ENCODE measurements at places on chromosomes 2 and 18.

DNA sequence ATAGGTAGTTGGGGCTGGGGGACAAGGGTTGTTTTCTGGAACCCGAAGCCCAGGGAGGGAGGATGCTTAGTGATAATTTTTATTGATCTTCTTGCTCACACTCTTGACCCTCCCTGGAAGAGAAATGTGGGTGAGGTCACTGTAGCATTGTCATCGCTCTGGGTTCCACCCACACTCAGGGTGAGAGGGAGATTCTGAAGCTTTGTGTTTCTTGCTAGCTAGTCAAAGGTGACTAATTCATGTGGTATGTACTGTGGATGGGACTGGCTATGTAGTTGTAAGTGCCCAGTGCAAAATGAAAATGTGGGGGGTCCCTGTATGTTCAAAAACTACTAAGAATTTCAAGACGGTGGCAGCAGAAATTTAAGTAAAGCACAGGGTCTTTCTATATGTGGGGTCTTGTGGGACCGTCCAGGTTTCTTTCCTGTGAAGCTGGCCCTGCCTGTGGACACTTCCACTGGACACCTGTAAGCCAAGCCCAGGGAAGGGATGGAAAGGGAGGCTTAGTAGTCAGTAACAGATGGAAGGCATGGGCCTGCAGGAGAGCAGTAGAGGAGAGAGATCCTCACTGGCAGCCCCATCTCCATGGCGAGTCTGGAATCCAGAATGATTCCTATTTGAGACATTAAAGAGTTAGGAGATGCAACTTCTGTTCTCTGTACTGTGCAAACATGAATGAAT is 35.0 kb downstream of the TSN start:
- DNase-seq = no peak

DNA sequence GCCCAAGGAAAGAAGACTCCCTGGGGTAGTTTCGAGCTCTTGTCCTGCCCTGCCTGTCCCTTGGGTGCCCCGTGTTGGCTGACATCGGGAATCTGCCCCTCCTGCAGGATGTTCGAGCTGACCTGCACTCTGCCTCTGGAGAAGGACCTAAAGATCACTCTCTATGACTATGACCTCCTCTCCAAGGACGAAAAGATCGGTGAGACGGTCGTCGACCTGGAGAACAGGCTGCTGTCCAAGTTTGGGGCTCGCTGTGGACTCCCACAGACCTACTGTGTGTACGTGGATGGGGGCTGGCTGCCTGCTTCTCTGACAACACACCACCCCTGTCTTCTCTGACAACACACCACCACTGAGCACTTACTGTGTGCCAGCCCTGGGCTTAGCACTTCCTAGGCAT is 210.8 kb downstream of the DYSF start:
- no peak for DNase-seq

DNA sequence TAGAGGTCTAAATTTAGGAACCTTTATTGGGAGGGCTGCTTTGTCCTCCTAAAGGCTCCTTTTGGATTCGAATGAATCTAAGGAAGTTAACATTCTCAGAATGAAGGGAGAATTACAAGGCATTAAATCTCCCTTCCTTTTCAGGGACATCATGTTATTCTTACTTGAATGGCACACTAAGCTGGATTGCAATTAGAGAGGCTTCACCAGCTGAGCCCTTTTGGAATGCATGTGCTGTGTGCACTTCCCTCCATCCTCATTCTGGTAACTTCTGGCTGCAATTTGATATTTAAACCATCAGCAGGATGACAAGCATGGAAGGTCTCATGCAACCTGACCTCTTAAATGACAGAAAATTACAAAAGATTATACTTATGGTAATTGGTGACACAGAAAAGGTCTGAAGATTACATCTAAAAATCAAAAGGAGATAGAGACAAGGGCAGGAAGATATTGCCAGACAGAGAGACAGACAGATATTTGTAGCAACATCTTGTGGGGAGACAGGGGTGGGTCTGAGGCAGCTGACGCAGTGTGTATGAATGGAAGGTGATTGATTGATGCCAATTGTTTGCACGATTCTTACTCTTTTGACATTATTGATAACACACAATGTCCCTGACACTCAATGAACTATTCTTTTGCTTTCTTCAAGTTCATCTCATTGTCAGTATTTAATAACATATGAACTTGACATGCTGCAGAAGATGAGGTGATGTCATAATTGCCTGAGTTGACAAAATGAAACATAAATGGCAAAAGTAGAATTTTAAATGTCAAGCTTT is 570.8 kb upstream of the GYPC start:
- DNase-seq = no peak

GRCh38 chr2:119523383-119523951 is 816 bp downstream of the SCTR start:
- DNase-seq = no peak

- no peak for DNase-seq
Observed at GRCh38 chr2:229672021-229672420, 42.3 kb downstream of the DNER start.

GRCh38 chr2:189446780-189447179 is 5.5 kb downstream of the WDR75 start:
- DNase-seq = no peak

- no peak for DNase-seq
Observed at GRCh38 chr2:8962890-8963289, 40.6 kb downstream of the MBOAT2 start.

DNA sequence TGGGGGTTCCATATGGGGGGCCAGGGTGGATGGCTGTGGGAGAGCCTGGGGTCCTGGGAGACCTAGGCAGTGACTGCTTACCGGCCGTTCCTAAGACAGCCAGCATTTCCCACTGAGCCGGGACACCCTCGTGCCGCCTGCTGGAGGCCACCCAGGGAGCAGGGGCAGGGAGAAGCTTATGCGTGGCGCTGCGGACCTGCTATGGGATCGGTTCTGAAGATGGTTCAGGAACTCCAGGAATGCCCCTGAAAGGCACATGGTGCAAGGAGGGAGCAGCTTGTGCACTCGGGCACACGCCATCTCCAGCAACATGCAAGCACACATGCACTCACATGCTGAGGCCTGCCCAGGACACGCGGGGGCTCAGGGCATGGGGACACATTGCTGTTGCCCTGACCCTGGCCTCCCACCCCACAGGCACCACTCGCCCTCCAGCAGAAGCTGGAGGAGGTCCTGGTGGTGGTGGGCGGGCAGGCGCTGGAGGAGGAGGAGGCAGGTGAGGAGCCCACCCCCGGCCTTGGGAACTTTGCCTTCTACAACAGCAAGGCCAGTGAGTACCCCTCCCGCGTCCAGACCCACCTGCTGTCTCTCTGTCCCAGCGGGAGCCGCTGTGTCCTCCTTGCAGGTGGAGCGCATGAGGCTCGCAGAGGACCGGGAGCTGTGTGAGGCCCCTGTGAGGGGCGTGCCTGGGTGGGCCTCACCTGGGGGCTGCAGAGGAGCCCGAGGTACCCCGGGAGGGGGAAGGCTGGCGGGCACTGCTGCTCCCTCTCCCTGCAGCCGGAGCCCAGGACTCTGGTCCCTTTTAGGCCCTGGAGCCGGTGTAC is 4.1 kb downstream of the KLHL30 start:
- no peak for DNase-seq

Data from T-cell (primary cell).